ENCODE measurements at places on chromosomes 12 and 14. TPM values are rescaled to one million over a fixed set of nuclear protein-coding genes. Genes with fewer than 3 reads are reported as not detected.
A peak's percentile ranks its signal among the peaks of the same experiment; 100 is the strongest.

DNA sequence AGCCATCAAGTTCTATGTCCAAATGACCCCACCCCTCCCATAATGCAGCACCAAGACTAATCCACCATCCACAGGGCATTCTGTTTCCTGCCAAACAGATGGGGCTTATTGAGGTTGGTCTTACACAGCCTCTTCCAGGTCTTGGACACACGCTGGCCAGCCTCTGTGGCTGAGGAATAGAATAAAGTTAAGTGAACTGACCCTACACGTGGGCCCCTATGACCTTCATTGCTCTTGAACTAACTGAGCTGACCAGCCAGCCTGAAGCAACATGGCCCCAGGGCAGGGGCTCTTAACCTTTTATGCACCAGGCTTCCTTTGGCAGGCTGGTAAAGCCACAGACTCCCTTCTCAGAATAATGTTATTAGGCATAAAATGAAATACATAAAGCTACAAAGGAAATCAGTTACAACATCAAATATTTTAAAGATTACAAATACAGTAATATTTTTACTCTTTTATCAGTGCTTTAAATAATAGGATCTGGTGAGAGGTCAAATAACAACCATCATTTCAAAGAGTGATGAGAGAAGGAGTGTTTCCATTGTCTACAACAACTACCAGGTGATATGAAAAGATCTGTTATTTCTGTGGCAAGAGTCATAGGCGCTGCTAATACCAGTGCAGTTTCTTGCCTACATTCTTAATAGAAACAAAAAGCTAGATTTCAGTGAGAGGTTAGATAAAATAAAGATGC lies 192.9 kb upstream of the NUDT4 start:
- no peak overlapping the region for H3K4me3 ChIP-seq
- no peaks in the 10 kb centered on the region for H3K27me3 ChIP-seq
- H3K36me3 ChIP-seq = no peaks in the 10 kb centered on the region
- peak overlapping the region; percentile 87 for H3K27ac ChIP-seq
- peaks cover 22% of the 10 kb centered on the region for H3K4me1 ChIP-seq

DNA sequence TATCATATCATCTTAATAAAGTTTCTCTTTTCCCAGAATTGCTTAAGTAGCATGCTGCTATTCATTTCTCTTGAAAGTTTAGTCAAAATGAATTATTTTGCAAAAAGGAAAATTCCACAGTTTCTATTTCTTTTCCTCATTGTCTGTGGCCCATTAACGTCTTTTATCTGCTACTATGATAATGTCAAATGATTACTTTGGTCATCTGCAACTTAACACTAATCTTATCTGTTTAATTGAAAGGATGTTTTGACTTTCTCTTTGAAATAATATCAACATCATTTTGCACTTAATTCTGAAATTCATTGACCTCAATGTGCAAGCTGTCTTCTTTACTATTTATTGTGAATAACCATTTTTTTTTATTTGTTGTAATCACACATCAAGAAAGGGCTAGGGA lies 146.5 kb upstream of the SLCO1C1 start:
- no peak overlapping the region for H3K4me3 ChIP-seq
- H3K36me3 ChIP-seq = no peaks in the 10 kb centered on the region
- no peak for ATAC-seq
- H3K27me3 ChIP-seq = no peaks in the 10 kb centered on the region
- no peak overlapping the region for H3K27ac ChIP-seq
- H3K4me1 ChIP-seq = peaks cover 4% of the 10 kb centered on the region

Gene ALKBH1
- 10.1 TPM for total RNA-seq

Gene LALBA
- total RNA-seq = not detected

Gene NXPH4
- total RNA-seq = 1.1 TPM

DNA sequence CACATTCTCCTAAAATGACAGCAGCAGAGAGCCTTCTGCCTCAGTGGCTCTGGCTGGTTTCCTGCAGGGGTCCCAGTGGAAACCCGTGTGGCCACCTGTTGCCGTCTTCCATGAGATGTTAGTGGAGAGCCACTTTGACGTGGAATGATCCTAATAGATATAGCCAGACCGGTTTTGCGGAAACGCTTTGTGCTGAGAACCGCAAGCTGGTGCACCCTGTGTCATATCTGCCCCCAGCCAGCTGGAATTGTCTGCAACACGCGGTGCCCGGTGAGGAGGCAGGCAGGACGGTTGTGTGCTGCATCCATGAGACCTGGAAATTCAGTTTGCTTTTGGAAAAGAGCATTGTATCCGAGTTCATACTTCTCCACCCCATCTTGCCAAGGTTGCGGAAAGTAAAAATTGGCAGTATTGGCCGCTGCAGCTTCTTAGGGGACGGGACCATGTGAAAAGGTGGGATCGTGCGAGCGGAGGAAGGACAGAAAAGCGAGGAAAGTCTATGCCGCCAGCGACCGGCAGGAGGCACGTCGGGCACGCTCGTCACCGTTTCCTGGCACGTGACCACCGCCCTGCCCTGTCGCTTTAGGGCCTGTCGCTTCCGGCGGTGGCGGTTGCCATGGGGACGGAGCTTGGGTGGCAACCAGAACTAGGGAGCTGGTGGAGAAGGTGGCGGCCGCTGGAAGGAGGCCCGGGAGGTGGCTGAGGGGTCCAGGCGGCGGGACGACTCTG lies at the start of gene CFAP251:
Gene CFAP251, plus strand, starts transcription at position 643 of the 729 bp plus-strand sequence. CDS start 2,714 bp downstream, outside the sequence.
- peak within 1 kb of the TSS; percentile 6 for H3K4me3 ChIP-seq
- ATAC-seq = peak; percentile 92
- no peaks in the 10 kb centered on the region for H3K4me1 ChIP-seq
- no peaks in the 10 kb centered on the region for H3K27me3 ChIP-seq
- no peaks in the 10 kb centered on the region for H3K36me3 ChIP-seq
- peak within 1 kb of the TSS; percentile 15 for H3K27ac ChIP-seq

Gene GPR162
- total RNA-seq = 3.8 TPM

DNA sequence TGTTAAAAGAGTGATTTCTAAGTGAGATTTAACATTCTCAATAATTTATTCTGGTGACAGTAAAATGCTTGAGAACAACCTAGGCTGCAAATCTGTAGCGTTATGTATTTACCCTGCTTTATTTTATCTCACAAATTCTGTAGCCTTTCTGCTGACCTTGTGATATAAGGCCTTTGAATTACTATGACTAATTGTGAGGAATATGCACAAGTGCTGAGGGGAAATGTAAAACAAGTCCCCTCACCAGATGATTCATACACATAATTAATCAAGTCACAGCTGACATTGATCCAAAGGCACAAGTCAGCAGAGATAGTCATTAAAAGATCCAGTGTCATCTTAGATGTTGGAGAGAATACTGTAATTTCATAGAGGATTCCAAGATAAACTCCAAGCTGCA lies 992.7 kb upstream of the USP15 start:
- H3K36me3 ChIP-seq = no peaks in the 10 kb centered on the region
- no peaks in the 10 kb centered on the region for H3K27me3 ChIP-seq
